ENCODE measurements at places on chromosomes 1 and 21. TPM values are rescaled to one million over a fixed set of nuclear protein-coding genes. Genes with fewer than 3 reads are reported as not detected.

- DNase-seq, result no peak
These were observed 83.3 kb downstream of the DTL start for GRCh38 chr1:212118872-212119260.

GRCh38 chr1:2475571-2475970 is 518 bp upstream of the PLCH2 start:
- DNase-seq, result no peak

- DNase-seq, result no peak
These were observed 139.7 kb upstream of the ARHGEF16 start for GRCh38 chr1:3314491-3315381.

- DNase-seq, result no peak
These were observed 105.1 kb upstream of the ARHGEF16 start for GRCh38 chr1:3349161-3349967.

DNA sequence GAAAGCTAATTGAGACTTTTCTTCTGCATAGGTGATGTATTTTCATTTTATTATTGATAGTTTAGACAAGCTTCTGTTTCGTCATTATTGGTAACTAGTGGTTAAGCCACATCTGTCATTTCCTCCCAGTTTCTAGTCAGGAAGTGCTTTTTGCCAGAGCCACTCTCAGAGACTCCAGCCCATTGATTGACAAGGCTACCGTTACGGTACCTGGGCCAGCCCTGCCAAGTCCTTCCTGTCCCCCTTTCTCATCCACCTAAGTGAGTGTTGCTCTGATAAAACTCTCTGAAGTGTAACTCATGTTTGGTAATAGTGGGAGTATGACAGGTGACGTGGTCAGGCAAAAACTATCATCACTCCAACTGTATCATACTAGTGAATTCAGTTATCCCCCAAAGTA is 29.6 kb upstream of the AGL start:
- no peak for DNase-seq

DNA sequence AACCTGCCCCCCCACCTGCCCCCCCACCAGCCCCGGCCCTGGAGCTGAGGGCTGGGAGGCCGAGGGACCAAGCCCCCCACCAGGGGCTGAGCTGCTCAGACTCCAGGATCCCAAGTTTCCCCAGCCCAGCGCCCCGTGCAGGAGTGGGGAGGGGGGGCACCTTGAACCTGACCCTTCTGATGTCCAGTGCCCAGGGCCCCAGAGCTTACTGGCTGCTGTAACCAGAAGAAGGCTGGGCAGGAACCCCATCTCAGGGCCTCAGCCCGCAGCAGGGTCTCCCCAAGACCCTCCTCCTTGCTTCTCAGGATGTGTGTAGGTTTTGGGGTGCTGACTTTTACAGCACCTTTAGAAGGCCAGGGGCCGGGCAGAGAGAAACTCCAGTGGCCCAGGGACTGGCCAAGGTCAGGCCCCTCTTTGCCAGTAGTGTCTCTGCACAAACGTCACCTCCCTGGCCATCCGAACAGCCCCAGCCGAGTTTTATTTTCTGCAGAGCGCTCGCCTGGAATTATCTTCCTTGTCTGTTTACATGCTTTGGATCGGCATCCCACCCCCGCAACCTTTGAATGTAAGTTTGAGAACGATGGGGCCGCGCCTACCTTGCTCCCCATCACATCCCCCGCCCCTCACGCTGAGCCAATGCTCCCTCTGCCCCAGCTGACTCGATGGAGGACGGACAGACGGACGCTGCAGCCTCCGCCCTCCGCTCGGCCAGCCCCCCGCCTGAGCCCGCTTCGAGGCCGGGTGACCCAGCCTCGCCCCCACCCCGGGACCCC is 70.1 kb upstream of the CASZ1 start:
- no peak for DNase-seq

GRCh38 chr1:247291161-247291560 is 35.3 kb downstream of the VN1R5 start:
- no peak for DNase-seq

PTCH2 gene
- 0.82 TPM for total RNA-seq

CCDC27 gene
- not detected for total RNA-seq

Measured in frontal cortex (tissue), 4 donors.